ENCODE measurements at places on chromosomes 11 and 22. TPM values are rescaled to one million over a fixed set of nuclear protein-coding genes. Genes with fewer than 3 reads are reported as not detected.

DSCAML1 gene
- total RNA-seq: not detected

PNPLA3 gene
- total RNA-seq: 4.2 TPM

P2RX3 gene
- not detected for total RNA-seq

JRKL gene
- 5.5 TPM for total RNA-seq

CDC42BPG gene
- total RNA-seq: 8.1 TPM

OR10S1 gene
- total RNA-seq: not detected

VWCE gene
- 0.04 TPM for total RNA-seq

MS4A6E gene
- total RNA-seq: not detected

SAC3D1 gene
- 20.9 TPM for total RNA-seq

PATE4 gene
- not detected for total RNA-seq

PRG2 gene
- 0.08 TPM for total RNA-seq

LMO2 gene
- total RNA-seq: 1.1 TPM

SCUBE2 gene
- 1.3 TPM for total RNA-seq

SLCO2B1 gene
- not detected for total RNA-seq

MPZL3 gene
- 12.1 TPM for total RNA-seq

OR51E2 gene
- not detected for total RNA-seq

SLC25A18 gene
- total RNA-seq: 0.23 TPM

OR4A16 gene
- not detected for total RNA-seq

PLEKHA7 gene
- total RNA-seq: 0.16 TPM

RIN1 gene
- total RNA-seq: 71.5 TPM

JAM3 gene
- total RNA-seq: 13.7 TPM

ENTHD1 gene
- total RNA-seq: not detected

CDHR5 gene
- not detected for total RNA-seq

CRYBA4 gene
- not detected for total RNA-seq

OR8D1 gene
- not detected for total RNA-seq

DNAJB13 gene
- not detected for total RNA-seq

PITPNB gene
- total RNA-seq: 19.7 TPM

PIWIL4 gene
- total RNA-seq: 0.47 TPM

KCNE3 gene
- not detected for total RNA-seq

EIF4ENIF1 gene
- total RNA-seq: 5.2 TPM

MOGAT2 gene
- total RNA-seq: not detected

DGKZ gene
- total RNA-seq: 93.3 TPM

H19 gene
- total RNA-seq: 5.1 TPM

SIK2 gene
- 5.9 TPM for total RNA-seq

Data from hair follicular keratinocyte (primary cell).